ENCODE measurements at places on chromosomes 7 and 10. TPM values are rescaled to one million over a fixed set of nuclear protein-coding genes. Genes with fewer than 3 reads are reported as not detected.

DNA sequence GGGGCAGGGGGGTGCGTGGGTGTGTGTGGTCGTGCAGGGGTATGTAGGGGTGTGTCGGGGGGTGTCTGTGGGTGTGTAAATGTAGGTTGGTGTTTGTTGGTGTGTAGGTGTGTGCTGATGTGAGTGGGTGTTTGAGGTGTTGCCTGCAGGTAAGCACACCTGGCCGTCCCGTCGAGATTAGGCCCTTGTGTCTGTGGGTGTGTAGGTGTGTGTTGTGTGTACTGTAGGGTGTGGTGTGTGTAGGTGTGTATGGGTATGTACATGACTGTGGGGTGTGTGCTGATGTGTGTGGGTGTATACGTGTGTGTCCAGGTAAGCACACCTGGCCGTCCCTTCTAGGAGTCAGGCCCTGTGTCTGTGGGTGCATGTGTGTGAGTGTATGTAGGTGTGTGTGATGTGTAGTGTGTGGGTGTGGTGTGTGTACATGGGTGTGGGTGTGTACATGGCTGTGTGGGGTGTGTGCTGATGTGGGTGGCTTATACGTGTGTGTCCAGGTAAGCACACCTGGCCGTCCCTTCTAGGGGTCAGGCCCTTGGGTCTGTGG, 15.8 kb downstream of the FAM20C start:
- no peak for DNase-seq

- DNase-seq = no peak
Measured at GRCh38 chr10:8389630-8390029, 335.1 kb downstream of the GATA3 start.

DNA sequence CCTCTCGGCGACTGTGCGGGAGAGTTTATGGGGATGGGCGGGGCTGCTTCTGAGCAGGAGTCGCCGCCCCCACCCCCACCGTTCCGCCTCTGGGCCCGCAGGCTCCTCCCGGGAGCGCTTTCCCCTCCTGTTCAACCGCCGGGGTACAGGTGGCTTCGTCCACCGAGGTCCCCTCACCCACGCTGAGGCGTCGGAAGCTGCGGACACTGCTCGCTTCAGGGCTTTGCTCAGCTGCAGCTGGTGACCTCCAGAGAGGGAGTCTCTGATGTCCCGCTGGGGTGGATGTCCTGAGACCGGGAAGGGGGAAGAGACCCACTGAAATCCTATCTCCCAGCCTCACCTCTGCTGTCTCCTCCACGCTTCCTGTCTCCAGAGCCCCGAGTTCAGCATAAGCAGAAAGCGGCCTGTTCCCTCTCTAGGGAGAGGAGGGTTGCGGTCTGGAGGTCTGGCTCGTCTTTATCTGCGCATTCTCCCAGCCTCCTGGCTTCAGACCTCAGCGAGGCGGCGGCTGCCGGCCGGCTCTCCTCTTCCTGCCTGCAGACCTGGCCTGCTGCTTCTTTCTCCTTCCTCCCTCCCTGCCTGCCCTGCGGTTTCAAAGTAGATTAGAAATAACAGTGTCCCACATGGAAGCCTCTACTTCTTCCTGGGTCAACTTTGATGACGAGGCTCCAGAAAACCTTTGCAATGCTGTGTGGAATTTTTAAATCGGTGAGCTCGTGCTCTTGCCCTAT, 1.8 kb downstream of the CYP2E1 start:
- DNase-seq = no peak

- no peak for DNase-seq
Measured at GRCh38 chr10:79003183-79004100, 65.3 kb upstream of the ZMIZ1 start.

Gene TSPAN15
- 8.7 TPM for total RNA-seq

Gene OPN1SW
- 0.46 TPM for total RNA-seq

Gene C10orf62
- total RNA-seq = not detected

Gene MMRN2
- total RNA-seq = 0.28 TPM

All from neural progenitor cell (in vitro differentiated cells).